ENCODE measurements at places on chromosomes 7 and 10.

- DNase-seq: no peak
Observed at GRCh38 chr10:70125918-70126552, 6.6 kb downstream of the AIFM2 start.

DNA sequence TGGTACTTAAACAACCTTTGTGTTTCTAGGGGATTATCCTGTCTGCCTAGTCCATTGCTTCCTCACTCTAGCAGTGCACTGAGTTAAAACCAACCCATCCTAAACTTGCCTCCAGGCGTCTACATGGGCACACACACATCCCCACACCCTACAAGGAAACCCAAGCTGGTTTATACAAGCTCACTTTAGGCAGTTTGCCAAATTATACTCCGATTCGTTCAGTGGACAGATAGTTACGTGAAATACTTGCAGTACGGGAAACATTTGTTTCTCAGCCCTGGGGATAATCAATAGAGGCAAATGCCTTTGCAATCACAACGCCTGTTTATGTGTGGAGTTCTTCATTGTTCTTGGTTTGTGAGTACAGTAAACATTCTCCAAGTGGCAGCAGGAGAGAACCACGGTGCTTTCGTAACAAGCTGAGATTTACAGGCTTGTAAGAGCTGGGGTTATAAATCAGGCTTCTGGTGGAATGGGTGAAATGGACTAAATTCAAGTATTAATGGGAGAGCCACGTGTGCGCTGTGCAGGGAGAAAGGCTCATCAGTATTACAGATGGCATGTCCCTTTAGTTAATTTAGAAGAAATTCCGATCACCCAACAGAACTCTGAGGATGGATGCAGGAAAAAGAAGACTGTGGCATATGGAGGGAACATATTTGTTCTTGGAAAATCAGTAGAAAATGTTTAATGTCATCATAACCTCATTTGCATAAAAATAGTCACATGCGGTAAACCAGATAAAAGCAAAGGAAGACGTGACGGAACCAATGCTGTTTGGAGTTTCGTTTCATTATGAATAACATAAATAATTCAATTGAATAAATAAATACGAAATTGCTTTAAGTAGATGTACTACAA lies 217.1 kb downstream of the GALNT17 start:
- no peak for DNase-seq

- no peak for DNase-seq
Observed at GRCh38 chr10:7184660-7185366, 226.0 kb downstream of the SFMBT2 start.

DNA sequence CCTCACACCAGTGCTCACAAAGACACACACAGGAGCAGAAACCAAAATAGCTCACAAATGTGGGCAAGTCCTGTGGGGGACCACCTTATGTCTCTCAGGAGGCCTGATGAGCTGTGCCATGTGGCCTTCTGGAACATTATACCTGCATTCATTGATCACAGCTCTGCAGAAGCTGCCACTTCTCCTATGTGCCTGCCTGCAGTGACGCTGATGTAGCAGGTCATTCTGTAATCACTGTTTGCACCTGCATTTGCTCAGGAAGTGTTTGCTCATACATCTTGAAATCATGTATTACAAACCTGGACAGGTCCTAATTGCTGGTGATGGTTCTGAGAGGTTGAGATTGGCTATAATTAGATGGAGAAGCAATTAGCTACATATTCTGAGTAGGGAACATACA lies 310.2 kb downstream of the AUTS2 start:
- no peak for DNase-seq

GRCh38 chr7:106770191-106770590 lies 94.9 kb upstream of the PIK3CG start:
- no peak for DNase-seq

GRCh38 chr10:98235846-98236245 lies 32.1 kb downstream of the LOXL4 start:
- no peak for DNase-seq

- DNase-seq: no peak
Observed at GRCh38 chr10:69107699-69108098, 16.3 kb upstream of the VPS26A start.

DNA sequence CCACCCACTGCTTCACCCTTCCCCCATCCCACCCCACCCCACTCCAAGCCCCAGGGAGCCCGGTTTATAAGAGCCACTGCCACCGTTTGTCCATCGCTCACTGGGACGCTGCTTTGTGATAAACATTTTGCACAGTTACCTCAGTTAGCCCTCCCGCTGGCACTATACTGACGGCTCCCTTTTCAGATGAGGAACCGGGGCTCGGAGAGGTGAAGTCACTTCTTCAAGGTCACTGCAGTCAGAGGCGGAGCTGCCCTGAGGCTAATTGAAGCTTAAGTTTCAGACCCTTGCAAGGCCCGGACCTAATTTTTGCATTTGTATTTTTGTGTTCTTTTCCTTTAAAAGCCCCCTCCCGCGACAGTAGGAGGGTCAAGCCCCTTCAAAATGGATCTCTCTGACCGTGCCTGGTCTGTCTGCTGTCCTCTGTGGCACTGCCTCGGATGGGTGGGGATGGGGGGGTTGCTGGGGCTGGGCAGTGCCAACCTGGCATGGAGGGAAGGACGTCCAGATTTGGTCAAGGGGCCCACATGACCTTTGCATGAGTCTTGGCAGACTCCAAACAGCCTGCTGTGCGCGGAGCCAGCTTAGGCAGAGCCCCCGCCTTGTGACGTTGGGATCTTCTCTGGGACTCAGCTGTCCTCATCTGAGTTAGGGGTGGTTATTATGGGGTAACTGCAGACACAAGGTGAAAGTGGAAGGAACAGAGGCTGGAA lies 17.7 kb upstream of the NODAL start:
- DNase-seq: no peak

DNA sequence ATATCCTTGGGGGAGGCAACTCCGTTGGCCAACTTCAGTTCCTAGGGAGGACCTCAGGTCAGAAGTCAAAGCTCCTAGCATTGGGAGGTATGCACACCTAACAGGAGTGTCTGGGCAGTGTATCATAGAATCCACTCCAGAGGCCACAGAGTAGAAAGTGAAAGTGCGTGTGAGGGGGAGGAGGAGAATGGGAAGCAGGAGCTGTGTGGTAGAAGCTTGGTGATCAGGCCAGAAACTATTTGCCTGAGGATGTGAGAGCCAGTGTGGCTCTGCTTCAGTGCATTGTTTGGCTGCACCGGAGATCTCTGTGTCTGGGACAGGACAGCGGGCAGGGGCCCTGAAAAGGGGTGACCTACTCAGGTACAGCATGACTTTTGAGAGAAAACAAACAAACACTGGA lies 557.4 kb upstream of the VSTM2A start:
- DNase-seq: no peak

- no peak for DNase-seq
Observed at GRCh38 chr10:48833674-48834073, 106.0 kb downstream of the LRRC18 start.

- no peak for DNase-seq
Observed at GRCh38 chr7:28984217-28984616, 26.1 kb upstream of the TRIL start.

GRCh38 chr10:31646519-31646918 lies 282.1 kb downstream of the ARHGAP12 start:
- no peak for DNase-seq

- no peak for DNase-seq
Observed at GRCh38 chr10:17213646-17214349, 12.3 kb upstream of the TRDMT1 start.

- no peak for DNase-seq
Observed at GRCh38 chr7:151570366-151570915, 50.7 kb upstream of the RHEB start.

GRCh38 chr7:22651534-22652243 lies 75.3 kb upstream of the IL6 start:
- no peak for DNase-seq

DNA sequence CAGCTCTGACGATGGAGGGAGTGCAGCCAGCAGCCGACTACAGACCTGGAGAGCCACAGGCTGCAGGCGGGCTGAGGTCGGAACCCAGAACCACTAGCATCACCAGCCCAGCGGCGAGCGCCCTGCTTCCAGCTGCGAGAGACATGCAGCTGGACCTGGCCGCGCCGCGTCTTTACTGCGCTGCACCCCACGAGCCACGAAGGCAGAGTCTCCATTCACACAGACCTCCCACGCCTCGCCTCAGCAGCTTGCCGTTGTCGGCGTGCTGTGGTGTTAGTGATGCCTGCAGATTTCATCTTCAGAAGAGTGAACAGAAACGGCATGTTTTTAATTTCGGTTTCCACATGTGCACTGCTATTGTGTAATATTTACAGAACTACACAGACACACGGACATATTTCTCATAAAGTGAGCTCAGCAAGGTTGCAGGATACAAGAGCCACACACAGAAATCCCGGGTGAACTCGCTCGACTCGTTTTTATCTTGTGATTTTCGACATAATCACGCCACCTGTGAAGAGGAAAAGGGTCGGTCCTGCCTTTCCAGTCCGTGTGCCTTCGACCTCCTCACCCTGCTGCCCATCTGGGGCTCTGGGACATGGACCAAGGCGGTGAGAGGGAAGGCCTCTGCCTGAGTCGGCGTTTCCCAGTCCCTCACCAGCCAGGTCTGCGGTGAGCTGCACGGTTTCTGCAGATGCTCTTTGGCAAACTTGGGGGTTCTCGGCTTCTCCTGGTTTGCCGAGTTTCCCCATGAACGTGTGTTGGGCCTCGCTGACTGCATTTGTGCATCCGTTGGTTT lies 252.2 kb downstream of the ELFN1 start:
- peak; percentile 54 for DNase-seq

DNA sequence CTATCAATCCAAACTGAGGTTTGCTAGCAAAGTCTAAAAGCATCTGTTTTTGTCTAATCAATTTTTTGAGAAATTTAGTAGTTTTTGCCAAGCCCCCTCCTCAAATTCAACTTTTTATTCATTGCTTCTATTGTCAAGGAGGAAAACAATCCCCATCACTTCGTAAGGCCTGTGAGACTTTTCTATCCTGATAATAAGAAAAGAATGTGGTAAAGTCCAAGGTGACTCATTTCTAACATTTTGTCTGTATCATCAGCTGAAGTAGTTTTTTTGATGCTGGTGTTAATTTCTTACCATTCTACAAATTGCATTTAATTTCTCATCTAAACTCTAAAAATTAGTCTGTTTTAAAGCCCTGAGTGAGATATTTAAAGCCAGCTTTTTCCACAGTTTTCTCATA lies 11.7 kb downstream of the ANK3 start:
- no peak for DNase-seq

GRCh38 chr10:76311752-76312636 lies 880.6 kb downstream of the LRMDA start:
- no peak for DNase-seq

DNA sequence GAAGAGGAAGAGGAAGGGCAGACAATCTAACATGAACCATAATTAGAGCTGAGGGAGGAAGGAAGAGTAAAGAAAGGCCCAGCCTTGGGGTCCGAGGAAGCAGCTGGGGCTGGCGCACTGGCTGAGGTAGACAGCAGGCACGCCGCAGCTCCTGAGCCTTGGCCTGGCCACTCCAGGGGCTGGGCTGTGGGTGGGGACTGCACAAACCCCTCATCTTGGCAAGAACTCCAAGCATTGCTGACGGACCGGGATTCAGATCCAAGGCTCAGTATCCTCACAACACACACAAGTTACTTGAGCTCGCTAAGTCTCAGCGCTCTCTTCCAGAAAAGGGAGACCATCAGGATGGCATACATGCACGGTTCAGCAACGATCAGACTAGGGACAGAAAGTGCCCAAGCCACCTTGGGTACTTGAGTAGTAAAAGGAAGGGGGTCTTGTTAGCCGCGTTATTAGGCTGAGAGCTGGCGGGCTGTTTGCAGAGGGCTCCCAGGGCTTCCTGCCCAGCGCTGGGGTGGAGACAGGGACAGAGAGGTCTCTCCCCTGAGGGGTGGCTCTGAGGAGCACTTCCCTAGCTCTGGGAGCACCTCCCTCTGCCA lies 4.5 kb downstream of the TNS3 start:
- DNase-seq: no peak

- no peak for DNase-seq
Observed at GRCh38 chr10:71978476-71978875, 14.3 kb downstream of the CHST3 start.

GRCh38 chr7:1951159-1951536 lies 281.1 kb downstream of the ELFN1 start:
- DNase-seq: no peak

DNA sequence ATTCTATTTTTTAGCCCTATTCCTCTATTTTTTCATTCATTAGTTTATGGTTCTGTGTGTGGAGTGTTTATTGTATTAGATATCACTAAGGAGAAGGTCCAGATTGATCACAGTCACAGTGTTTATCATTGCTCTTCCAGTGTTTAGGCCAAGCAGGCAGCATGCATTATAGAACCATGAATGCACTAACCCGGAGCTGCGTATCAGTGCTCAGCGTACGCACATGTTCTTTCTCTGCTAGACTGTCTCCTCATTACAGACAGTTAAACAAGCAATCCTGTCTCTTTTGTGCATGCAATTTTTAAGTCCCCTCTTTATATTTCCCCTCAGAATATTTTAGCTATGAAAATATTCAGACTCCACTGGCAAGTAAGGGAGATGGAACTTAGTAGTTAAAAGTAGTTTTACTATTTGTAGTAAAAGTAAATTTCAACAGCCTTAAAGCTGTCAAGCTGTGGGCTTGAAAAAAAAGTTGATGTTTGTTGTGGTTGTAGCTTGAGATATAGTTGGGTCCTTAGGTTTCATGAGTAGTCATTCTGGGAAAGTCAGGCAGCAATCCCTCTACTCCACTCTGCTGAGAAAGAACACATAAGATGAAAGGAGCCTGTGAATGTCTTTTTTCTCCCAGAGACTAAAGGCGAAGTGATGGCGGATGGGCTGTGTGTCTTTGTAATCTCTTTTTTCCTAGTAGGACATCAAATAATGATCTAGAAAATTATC lies 260.4 kb downstream of the CDK14 start:
- DNase-seq: no peak

GRCh38 chr10:4385231-4385870 lies 440.7 kb upstream of the AKR1E2 start:
- DNase-seq: no peak
